ENCODE measurements at places on chromosomes 7 and 10.

- no peak for DNase-seq
Observed at GRCh38 chr10:122435212-122435827, 19.1 kb upstream of the ARMS2 start.

GRCh38 chr7:79176859-79177477 is 276.5 kb downstream of the MAGI2 start:
- no peak for DNase-seq

GRCh38 chr7:24709585-24710360 is 47.5 kb downstream of the GSDME start:
- no peak for DNase-seq

DNA sequence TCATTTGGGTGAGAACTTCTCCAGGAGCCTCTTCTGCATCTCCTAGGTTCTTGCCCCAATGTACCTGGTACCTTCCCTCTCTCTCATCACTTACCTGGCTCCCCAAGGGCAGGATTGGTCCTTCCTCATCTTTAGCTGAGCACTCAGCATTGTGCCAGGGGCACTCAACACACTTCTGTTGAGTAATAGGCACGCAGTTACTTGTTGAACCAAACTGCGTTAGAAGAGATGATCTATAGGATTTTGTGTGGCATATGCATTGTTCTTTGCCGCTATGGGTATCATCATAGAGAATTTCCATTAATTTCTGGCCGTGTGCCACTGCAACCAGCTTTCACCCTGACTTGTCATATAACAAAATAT is 16.4 kb downstream of the TBXAS1 start:
- DNase-seq = no peak

DNA sequence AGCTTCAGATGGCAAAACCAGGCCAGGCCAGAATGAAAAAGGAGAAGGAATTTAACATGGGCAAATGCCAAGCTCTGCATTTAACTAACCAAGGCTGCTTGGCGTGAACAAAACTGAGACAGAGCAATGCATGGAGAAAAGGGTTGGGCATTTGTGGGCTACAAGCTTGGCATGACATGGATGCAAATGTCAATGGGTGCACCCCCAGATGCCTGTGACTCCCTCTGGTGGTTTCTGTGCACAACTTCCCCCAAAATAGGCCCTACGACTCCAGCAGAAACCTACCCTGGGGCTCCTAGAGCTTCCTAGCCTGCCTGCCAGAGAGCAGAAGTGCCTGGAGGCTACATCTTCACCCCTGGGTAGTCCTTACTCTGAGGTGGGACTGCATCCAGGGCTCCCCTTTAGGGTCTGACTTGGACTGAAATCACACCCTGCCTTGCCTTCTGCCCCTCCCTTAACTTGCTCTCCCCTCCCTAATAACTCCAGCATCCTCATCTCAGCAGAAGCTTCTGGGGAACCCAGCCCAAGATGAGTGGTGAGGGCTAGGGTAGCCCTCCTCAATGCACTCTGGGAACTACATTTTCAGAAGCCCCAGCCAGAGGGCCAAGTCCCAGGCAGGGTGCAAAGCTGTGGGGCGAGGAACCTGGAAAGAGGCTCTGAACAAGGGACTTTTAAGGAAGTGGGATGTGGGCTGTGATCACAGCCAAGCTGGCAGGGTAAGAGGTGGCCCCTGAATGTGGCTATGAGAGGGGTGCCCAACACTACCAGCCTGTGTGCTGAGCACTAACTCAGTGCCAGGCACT is 11.3 kb downstream of the GPRIN2 start:
- DNase-seq = no peak

- no peak for DNase-seq
Observed at GRCh38 chr10:96072674-96073073, 29.3 kb downstream of the CCNJ start.

DNA sequence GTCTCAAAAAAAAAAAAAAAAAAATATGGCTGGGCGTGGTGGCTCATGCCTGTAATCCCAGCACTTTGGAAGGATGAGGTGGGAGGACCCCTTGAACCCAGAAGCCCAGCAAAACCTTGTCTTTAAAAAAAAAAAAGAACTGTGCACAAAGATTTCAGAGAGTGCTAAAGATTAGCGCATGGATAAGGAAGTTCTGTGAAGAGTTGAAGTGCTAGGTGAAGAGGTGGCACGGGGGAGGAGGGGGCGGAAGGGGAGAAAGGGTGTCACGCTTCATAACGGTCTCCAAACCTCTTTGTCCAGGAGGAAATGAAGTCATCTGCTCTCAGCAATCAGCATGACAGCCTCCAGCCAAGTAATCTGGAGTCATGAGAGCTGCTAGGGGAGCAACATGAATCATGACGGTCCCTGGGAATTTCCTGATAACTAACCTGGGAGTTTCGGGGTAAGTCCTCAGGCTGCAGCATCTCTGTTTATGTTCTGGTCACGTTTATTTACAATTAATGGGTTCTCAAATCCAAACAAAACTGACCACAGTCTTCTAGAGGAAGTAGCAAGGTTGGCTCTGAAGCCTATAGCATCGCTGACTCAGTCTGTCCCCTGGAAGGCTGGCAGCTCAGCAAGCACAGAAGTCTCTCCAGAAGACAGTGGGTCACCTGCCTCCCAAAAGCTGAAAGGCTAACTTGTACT is 1.9 kb upstream of the PLAU start:
- no peak for DNase-seq

DNA sequence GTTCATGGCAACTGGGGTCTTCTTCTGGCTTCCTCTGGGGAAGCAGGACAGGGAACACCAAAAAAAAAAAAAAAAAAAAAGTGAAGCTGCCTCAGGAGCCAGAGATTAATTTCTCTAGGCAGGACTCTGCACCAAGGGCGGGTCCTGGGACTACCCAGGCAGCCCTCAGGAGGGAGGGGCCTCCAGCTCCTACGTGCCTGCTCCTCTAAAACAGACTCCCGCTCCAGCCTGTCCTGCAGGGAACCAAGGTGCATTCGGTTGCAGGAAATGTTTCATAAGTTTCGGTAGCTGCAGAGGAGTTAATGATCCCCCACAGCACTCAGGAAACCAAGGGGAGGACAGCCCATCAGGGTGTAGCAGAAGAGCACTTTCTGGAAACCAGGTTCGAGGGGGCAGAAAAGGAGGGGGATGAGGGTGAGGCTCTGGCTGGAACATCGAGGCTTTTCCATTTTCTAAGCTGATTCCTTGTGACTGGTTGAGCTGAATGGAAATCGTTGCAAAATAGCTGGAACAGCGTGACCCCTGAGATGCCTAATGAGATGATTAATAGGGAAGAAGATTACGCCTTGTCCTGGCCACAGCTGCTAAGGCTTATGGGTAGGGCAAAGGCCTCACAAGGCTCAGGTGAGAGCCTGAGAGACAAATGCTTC is 84.2 kb downstream of the STRA8 start:
- DNase-seq = no peak

Measured in stimulated activated CD4-positive, alpha-beta T cell treated with anti-CD3 and anti-CD28 coated beads, TNF-alpha, amount 100 ng/mL, for 1 hour (primary cell).